ENCODE measurements at places on chromosomes 5 and 9.

GRCh38 chr9:108057421-108058134, 568.0 kb upstream of the KLF4 start:
- peak; percentile 60 for DNase-seq

DNA sequence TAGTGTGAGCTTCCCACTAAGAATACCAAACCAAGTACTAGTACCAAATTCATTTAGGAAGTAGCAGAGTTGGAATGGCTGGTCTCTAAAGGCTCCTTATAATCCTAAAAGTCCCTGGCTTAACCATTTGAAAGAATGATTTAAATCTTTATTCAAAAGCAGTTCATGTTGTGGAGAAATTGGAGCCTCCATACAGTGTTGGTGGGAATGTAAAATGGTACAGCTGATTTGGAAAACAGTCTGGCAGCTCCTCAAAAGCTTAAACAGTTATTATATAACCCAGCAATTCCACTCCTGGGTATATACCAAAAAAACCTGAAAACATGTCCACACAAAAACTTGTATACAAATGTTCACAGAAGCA, 2.9 kb downstream of the PLIN2 start:
- no peak for DNase-seq

DNA sequence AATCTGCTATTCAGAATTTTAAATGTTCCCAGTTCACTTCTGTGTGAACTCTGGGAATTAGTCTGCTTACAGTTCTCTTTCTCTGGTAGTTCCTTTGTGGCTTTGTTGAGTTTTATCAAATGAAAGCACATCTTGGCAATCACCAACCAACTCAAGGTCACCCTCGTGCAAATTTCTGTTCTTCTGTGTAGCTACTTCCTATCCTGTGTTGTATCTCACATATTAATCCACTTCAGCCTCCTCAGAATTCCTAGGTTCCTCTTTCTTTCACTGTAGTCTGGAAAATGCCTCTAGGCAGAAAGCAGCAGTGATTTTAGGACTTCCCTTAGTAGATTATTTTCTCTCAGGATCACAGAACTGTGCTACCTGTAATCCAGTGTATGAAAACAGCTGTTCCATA, 100.3 kb downstream of the AUH start:
- DNase-seq, result no peak

GRCh38 chr9:437066-437465, 222.4 kb downstream of the DOCK8 start:
- DNase-seq, result no peak

DNA sequence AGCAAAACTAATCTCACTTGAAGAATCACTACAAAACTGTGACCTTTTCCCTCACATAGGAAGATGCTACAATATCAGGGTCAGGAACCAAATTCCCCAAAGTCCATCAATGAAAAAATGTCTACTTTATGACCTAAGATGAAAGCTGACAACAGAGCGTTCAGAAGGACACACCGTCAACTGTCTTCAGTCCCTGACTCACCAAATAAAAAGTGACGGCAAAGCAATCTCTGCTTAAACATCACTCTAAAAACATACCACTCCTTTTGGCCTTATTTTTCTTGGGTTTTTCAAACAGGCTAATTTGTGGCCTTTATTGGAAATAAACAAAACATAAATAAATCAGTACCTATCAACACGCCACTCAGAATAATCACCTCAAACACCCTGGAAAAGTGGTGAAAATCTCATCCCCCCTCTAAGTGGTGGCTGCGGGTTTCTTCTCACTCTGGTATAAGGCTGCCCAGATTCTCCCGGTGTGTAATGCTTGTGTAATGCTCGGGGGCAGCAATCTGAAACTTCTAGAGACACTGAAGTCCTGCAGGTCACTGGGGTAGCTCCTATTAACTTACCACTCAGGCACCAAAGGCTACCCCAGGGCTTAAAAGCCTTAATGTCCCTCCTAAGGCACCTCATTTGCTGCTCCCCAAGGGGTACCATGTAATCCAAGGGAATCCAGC, 29.5 kb downstream of the SEMA4D start:
- DNase-seq, result no peak

DNA sequence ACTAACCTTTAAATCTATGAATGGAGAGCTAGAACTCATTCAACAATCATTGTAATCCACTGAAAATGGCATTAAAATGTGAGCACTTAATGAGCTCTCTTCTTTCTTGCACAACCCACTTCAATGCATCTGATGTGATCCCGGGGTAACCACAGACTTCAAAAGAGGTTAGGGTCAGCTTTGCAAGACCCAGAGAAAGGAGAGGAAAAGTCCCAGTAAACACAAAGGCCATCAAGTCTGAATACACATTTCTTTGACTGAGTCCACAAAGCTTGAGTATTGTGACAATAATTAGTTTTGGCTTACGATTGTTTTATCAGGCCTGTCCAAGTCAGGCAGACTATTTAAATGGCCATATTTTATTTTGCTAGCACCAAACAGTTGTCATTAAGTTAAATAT, 148.8 kb upstream of the ZNF608 start:
- no peak for DNase-seq

DNA sequence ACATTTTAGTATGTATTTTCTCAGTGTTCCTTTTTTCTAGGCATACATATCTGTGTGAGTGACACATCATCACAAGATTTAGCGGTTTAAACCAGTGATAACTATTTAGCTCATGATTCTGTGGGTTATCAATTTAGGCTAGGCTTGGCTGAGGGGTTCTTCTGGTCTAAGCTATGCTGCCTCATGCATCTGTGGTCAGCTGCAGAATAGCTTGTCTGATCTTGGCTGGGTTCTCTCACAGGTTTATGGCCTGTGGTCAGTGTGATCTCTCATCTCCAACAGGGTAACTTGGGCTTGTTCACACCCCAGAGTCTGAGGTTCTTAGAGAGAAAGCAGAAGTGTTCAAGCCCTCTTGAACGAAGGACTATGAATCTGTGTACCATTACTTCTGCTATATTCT, 363.3 kb downstream of the KDM4C start:
- no peak for DNase-seq

DNA sequence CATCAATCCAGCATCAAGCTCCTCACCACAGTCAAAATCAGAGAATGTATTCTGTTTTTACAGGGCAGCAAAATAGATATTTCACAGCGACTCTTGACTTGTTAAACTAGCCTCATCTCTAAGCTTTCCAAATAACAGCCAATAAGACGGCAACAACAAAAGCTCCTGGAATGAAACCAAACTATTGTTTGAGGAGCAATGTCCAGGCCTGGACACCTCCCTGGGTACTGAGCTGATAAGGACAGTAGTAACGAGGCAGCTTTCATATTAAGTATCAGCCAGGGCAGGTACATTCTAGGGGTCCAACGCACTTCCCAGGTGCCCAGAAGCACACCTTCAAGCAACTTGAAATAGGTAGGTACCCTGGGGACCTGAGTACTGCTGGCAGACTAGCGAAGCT, 260.3 kb downstream of the ENC1 start:
- DNase-seq, result no peak

GRCh38 chr5:124245276-124245675, 501.2 kb downstream of the ZNF608 start:
- DNase-seq, result no peak

DNA sequence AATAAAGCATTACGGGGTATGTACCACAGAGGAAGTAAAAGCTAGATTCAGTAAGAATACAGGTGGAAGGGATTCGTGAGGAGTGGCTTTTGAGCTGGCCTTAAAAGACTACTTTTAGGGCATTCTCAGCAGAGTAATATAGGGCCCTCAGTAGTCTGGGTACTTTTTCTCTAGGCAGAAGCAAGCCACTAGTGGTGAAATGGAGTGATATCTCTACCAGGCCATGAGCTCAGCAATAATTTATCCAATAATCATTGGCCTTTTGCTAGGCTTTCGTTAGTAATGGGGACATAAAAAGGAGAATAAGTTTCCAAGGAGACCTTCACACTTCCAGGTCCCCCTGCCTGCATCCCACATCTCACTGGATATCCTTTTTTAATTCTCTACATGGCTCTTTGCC, 1.7 kb downstream of the POLR3G start:
- no peak for DNase-seq

- DNase-seq, result no peak
Measured at GRCh38 chr9:3043369-3043768, 199.5 kb upstream of the PUM3 start.

GRCh38 chr9:89434636-89435035, 63.3 kb downstream of the SEMA4D start:
- no peak for DNase-seq

- DNase-seq, result no peak
Measured at GRCh38 chr9:72362680-72363139, 2.3 kb downstream of the ZFAND5 start.

- no peak for DNase-seq
Measured at GRCh38 chr5:151958111-151958510, 33.5 kb upstream of the GLRA1 start.

- DNase-seq, result no peak
Measured at GRCh38 chr5:112279082-112279481, 140.0 kb downstream of the EPB41L4A start.

DNA sequence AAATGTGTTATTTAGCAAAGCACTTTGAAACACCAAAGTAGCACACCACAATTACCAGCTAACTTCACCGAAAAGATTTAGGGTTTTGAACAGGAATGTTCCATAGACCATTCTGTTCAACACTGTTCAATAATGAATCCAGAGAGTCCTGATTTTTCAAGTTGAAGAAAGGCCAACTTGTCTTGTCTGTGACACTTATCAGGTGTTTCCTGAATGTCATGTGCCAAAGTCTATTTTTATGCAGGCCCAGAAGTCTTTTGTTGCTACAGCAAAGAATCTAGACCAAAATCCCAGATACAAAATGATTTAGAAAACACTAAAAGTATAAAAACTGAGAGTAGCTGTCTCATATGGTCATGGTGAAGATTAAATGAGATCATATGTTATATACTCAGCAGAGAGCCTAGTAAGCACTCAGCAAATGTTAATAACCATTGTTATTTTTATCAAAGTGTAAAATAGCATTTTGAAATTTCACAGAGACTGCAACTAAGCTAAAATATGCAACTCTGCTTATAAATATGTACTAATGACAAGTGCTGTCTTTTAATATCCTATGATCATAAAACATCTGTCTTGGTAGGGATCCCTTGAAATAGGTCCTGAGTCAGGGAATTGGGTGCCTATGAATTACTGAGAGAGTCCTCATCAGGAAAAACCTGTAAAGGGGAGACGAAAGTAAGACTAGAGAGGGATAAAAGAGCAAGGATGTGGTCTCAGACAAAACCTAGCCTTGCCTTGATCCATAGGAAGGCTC, 122.4 kb upstream of the SLC12A2 start:
- no peak for DNase-seq

Measured in PC-9 (cell line).